ENCODE measurements at places on chromosomes 6 and 20.
A peak's percentile ranks its signal among the peaks of the same experiment; 100 is the strongest.

GRCh38 chr20:12966468-12967085 lies 42.2 kb upstream of the SPTLC3 start:
- no peak for DNase-seq

GRCh38 chr6:42693725-42694323 lies 28.6 kb downstream of the PRPH2 start:
- DNase-seq = peak; percentile 56

GRCh38 chr20:61683721-61684120 lies 382.0 kb downstream of the TAF4 start:
- DNase-seq = no peak

- DNase-seq = no peak
Observed at GRCh38 chr6:115948751-115949150, 111.9 kb downstream of the FRK start.

GRCh38 chr6:72857791-72858585 lies 236.1 kb downstream of the KCNQ5 start:
- no peak for DNase-seq

GRCh38 chr6:109958626-109959025 lies 19.5 kb upstream of the GPR6 start:
- no peak for DNase-seq

DNA sequence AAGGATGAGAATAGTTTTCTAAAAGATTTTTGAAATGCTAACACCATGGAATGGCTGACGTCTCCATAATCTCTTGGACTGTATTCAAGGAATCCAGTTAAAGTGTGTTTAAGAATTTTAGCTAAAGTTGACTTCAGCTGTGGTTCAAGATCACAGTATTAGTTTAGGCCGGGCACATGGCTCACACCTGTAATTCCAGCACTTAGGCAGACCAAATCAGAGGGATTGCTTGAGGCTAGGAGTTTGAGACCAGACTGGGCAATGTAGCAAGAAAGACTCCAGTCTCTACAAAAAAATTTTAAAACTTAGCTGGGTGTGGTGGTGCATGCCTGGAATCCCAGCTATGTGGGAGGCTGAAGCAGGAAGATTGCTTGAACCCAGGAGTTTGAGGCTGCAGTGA lies 68.2 kb downstream of the RFPL4B start:
- no peak for DNase-seq

GRCh38 chr20:59771506-59772372 lies 161.7 kb downstream of the SYCP2 start:
- DNase-seq = no peak

- no peak for DNase-seq
Observed at GRCh38 chr6:151589667-151590066, 95.8 kb downstream of the CCDC170 start.

DNA sequence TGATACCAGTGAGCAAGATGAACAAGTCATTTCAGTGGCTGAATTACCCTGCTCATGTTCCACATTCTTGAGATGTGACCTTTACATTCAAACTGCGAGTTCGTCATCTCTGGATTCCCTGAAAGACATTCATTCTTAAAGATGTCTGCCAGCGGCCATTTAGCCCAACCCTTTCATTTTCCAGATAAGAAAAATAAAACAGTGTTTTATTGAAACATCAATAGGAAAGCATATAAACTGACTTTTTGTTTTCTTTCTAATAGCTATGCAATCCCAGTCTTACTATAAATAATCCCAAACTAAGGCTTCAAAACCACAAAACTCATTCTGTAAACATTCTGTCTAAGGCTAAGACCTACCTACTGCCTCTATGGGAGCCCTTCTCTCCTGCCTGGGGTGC lies 134.0 kb downstream of the SAMD5 start:
- no peak for DNase-seq

- DNase-seq = no peak
Observed at GRCh38 chr6:30700340-30700739, 9.6 kb upstream of the NRM start.

All from MV-4-11 (cell line).